ENCODE measurements at places on chromosomes 4 and X. TPM values are rescaled to one million over a fixed set of nuclear protein-coding genes. Genes with fewer than 3 reads are reported as not detected.

Gene TAPT1
- 13.8 TPM for polyA plus RNA-seq

Gene ABHD18
- polyA plus RNA-seq: 4.5 TPM

Gene TMEM128
- polyA plus RNA-seq: 27.5 TPM

Gene GPC4
- 19.5 TPM for polyA plus RNA-seq

Gene DAPP1
- 14.2 TPM for polyA plus RNA-seq

Gene SLC25A5
- polyA plus RNA-seq: 417 TPM

Gene SERTM2
- 0.02 TPM for polyA plus RNA-seq

Gene KANTR
- 8.6 TPM for polyA plus RNA-seq

Gene C4orf36
- polyA plus RNA-seq: 0.61 TPM

Gene DIAPH2
- polyA plus RNA-seq: 7.2 TPM

Gene CABS1
- polyA plus RNA-seq: not detected

Gene REELD1
- polyA plus RNA-seq: 0.53 TPM

Gene DNAJB14
- 24.1 TPM for polyA plus RNA-seq

Gene DKK2
- 2.6 TPM for polyA plus RNA-seq

Gene ZMAT1
- polyA plus RNA-seq: 13.0 TPM

Gene GLOD5
- 1.7 TPM for polyA plus RNA-seq

Gene CCDC149
- polyA plus RNA-seq: 8.6 TPM

Gene CDS1
- 16.4 TPM for polyA plus RNA-seq

Gene PAGE4
- not detected for polyA plus RNA-seq

Measured in lung (tissue), 17 donors.